Hindlimb muscle (tissue), 1 donor: ENCODE measurements at places on chromosomes 2 and 18. TPM values are rescaled to one million over a fixed set of nuclear protein-coding genes. Genes with fewer than 3 reads are reported as not detected.

- DNase-seq = peak; percentile 38
These were observed 94.2 kb upstream of the DLGAP1 start for GRCh38 chr18:4549164-4549872.

Gene TTR
- polyA plus RNA-seq = not detected

- no peak for DNase-seq
These were observed 177.7 kb downstream of the TMEM247 start for GRCh38 chr2:46657042-46657504.

GRCh38 chr2:105329561-105330495 lies at the start of gene TGFBRAP1:
Gene TGFBRAP1 (minus strand): TSS chr2:105329735. CDS start chr2:105308301, 21,434 bp downstream.
- DNase-seq = peak; percentile 66

DNA sequence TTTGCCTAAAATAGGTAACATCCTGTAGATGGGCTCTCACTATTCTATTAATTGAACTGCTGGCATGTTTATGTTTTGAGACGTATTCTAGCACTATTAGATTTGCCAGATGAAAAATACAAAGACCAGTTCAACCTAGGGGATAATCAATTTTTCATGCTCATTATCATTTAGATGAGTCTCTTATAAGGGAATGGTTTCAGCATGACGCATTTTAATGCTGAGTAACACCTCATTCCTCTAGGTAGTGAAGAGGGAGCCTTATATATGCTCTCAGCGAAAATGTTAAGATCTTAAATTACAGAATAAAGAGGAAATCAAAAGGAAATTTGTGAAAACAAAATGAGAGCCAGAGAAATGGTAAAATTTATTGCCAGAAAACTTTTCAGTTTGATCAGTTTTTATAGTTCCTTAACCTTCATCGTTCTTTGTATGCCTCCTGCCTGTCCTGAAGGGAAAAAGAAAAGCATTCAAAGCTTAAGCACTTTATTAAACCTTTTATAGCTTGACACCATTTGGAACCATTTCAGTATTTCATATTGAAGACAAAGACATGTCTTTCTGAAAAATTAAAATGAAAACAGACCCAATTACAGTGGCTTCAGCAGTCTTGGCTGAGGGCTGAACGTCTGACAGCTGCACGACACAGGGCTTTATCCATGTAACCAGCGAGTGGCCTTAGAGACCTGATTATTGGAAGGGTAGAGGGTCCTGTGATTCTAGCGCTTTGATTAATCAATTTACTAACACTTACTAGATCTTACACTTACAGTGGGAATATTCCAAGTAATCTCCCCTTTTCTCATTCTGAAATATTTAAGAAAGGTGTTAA lies 112.8 kb downstream of the ADCYAP1 start:
- DNase-seq = no peak

- no peak for DNase-seq
These were observed 46.3 kb upstream of the TEX51 start for GRCh38 chr2:126852361-126852760.

DNA sequence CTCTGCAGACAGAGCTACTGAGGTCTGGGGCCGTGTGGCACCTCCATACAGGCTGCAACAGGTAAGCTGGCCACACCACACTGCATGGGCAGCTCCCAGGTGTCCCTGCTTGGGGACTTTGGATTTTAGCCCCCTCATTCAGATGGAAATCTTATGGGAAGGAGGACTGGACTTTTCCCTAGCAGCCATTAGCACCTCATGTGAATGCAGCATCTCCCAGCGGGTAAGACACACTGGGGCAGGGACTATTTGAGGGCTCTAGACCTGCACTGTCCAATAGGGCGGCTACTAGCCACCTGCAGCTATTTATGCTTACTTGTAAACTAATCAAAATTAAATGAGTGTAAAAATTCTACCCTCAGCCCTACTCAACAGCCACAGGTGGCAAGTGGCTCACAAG lies 34.2 kb upstream of the GLI2 start:
- DNase-seq = no peak
